ENCODE measurements at places on chromosomes 2 and 18.

GRCh38 chr2:119436993-119437772 is 5.5 kb downstream of the TMEM37 start:
- DNase-seq, result no peak

- no peak for DNase-seq
Observed at GRCh38 chr2:222907790-222908441, 47.1 kb downstream of the ACSL3 start.

- DNase-seq, result no peak
Observed at GRCh38 chr18:13374096-13374467, 155.5 kb downstream of the LDLRAD4 start.

- DNase-seq, result no peak
Observed at GRCh38 chr2:237737196-237737865, 61.2 kb upstream of the RBM44 start.

DNA sequence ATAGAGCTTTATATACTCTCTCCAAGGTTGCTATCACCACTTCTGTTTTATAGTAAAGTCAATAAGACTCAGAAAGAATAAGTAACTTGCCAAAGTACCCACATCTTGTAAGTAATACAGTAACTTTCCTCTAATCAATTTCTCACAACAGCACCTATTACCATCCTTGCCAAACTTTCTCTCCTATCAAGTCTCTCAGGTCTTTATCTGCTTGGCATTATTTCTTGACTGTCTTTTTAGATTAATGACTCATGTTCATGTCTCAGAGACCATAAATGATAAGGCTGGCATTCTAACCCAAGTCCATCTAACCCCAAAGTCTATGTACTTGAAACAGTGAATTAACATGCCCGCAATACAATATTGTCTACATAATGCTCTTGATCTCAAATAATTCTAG is 618.0 kb upstream of the ZEB2 start:
- DNase-seq, result no peak

DNA sequence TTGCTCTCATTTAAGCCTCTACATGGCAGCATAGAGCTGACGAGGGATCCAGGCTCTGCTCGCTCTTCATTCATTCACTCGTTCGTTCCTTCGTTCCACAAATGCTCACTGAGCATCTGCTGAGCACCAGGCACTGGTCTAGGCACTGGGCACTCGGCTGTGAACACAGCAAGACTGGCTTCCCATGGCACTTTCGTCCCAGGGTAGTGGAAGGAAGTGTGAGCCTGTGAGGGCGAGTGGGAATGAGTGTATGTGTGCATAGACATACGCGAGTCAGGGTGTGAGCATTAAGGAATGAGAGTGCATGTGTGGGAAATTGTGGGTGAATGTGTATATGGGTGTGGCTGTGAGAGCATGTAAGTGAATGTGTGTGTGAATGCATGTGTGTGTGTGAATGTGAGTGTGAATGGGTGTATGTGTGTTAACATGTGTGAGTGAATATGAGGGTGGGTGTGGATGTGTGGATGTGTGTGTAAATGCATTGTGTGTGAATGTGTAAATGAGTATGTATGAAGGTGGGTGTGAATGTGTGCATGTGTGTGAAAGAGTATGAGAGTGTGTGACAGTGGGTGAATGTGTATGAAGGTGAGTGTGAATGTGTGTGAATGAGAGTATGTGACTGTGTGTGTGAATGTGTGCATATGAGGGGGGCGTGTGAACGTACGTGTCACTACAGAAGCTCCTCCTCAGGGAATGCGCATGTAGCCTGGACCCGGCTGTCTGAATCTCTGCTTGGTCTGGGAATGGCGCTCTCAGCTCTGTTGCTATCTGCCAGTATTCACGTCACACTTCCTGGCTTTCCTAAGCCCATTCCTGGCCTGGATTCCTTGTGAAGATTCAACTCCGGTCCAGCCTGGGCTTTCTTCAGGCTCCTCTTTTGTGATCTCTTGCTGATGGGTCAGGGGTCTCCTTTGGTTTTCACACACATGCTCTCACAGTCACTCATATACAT is 28.8 kb downstream of the SNORC start:
- DNase-seq, result no peak

DNA sequence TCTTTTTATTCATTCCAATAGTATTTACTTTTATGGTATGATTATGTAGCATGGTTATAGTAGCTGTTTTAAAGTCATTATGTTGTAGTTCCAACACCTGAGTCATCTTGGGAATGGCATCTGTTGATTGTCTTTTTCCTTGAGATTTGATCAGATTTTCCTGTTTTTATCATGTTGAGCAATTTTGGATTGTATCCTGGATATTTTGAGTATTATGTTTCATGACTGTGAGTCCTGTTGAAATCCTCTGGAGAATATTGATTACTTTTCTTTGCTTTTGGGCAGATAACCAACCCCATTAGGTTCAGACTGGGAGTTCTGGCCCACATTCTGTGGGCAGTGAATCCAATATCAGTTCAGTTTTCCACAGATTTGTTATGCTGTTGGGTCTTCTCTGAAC is 163.2 kb upstream of the SPRED2 start:
- no peak for DNase-seq

DNA sequence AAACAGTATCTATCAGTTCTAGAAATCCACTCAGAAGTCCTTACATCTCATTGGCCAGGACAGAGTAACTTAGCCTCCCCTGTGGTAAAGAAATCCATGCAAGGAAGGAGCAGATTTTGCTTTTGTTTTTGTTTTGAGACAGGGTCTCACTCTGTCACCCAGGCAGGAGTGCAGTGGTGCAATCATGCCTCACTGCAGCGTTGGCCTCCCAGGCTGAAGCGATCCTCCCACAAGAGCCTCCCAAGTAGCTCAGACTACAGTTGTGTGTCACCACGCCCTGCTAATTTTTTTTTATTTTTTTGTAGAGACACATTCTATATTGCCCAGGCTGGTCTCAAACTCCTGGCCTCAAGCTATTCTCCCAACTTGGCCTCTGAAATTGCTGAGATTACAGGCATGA is 185.1 kb downstream of the NRP2 start:
- no peak for DNase-seq

- no peak for DNase-seq
Observed at GRCh38 chr18:22018366-22018765, 151.0 kb upstream of the GATA6 start.

- no peak for DNase-seq
Observed at GRCh38 chr2:223230352-223230751, 178.4 kb downstream of the KCNE4 start.

DNA sequence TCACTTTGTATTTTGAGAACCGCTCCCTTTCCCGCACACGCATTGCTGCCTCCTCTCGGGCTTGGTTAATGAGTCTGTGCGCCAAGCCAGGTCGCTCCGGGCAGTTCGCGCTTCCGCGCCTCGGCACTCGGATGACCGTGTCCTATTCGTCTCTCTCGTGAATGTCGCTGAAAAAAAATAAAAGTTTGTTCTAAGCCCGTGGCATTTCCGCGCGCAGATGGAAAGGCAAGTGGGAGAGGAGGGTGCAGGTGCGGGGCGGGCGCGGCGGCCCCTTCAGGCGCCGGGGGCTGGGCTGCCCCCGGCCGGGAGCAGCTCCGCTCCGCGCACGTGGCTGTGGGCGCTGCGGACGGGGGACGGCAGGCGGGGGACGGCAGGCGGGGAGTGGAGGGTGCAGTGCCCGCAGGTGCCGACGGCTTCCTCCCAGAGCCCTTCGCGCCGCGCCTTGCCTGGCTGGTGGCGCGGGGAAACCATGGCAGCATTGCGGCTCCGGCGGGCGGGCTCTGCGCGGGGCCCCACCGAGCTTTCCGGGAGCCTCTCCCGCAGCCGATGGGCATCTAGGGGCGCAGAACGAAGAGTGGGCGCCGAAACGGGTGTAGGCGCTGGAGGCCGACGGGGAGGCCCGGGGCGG is 159.6 kb upstream of the SIX2 start:
- no peak for DNase-seq

DNA sequence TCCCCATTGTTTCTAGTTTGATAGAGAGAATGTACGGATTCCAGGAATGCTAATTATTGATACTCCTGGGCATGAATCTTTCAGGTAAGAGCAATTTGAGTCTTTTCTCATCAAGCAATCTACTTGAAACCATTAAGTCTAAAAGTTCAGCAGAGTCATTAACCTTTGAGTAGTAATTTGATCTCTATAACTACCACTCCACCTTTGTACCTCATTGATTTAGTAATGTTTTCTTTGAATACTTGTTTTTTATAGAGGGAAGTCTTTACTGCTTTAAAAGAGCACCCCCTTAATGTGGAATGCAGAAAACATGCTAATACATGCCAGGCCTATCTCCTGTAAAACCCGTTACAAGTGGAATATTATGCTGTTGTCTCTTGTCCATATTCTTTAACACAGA is 45.0 kb downstream of the EIF5B start:
- DNase-seq, result no peak

DNA sequence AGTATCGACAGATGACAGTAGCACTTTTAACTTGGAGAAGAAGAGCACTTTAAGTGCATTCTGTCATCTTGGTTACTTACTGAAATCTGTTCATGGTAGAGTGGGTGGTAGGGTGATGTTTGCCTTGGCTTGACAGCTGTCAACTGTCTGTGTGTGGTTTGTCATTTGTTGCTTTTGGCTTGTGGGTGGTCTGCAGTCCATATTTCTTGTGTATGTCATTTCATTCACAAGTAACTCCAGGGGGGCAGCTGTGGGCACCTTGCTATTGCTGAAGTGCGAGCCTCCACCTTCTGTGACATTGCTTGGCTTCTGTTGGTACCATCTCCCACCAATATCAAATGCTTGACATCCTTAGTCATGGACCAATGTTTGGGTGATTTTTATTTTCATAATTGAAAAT is 311.6 kb upstream of the NRP2 start:
- DNase-seq, result no peak

DNA sequence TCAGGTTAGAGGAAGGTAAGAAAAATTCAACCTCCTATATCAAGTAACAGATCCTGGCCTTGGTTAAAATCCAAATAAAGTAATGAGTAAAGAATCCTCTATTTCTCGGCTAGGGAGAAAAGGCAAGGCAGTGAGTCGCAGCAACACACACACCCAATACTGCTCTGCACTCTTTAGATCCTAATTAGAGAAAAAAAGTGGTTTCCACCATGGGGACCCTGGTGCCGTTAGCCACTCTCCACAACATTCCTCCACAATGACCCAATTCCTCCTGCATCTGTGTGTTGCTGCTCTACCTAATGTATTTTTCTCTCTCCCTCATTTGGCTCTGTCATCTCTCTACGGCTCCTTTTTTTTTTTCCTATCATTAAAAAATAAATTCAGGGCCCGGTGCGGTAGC is 462.7 kb downstream of the METTL4 start:
- DNase-seq, result no peak

GRCh38 chr2:190947711-190948251 is 66.2 kb downstream of the STAT1 start:
- peak; percentile 39 for DNase-seq

- DNase-seq, result no peak
Observed at GRCh38 chr18:6677086-6677485, 52.4 kb upstream of the ARHGAP28 start.

- no peak for DNase-seq
Observed at GRCh38 chr2:45623098-45623497, 12.0 kb upstream of the SRBD1 start.

GRCh38 chr2:9772999-9773902 is 70.0 kb upstream of the TAF1B start:
- DNase-seq, result no peak

DNA sequence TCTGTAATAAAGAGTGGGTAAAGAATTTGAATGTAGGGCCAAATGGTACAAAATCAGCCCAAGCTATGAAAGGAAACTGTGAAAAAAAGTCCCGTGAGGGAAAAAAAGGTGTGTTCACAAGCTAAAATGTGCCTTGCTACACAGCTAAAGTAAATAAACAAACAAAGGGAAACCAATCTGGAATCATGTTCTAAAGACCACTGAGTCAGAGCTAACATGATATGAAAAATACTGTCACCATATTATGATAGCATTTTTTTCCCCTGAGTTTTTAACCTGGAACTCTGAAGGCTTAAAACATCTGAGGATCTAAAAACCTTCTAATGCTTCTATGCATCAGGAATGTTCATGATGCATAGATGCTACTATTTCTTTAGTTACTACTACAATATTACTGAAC is 58.8 kb downstream of the SCN1A start:
- DNase-seq, result no peak

- DNase-seq, result no peak
Observed at GRCh38 chr2:100796499-100797100, 23.3 kb upstream of the NPAS2 start.

DNA sequence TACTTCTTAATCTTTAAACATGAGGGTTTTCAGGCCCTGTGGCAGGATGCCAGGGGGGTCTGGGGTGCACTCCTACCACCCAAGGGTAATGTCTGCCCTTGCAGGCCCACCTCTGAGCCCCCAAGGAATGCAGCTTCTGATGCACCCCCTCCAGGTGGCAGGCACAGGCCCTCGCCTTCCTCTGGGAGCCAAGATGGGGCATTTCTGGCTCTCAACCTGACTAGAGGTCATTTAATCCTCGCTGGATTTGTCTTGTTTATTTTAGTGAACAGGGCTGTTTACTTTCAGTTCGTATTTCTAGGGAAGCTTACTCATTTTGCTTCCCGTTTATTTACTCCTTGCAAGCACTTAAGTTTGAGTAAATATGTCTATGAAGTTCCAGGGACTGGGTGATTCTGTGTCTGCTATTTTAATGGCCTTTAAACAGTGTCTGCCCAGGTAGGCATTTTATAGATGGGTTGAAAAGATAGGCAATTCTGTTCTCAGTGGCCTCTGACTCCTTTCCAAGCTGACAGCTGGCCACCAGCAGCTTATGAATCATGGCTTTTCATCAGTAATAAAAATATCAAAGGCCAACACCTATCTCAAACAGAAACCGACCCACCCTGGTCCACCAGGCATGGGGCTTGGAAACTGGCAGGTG is 11.1 kb upstream of the DNPEP start:
- no peak for DNase-seq

- no peak for DNase-seq
Observed at GRCh38 chr2:124533226-124533954, 508.3 kb downstream of the CNTNAP5 start.

GRCh38 chr2:57177176-57177575 is 869.4 kb upstream of the VRK2 start:
- no peak for DNase-seq

DNA sequence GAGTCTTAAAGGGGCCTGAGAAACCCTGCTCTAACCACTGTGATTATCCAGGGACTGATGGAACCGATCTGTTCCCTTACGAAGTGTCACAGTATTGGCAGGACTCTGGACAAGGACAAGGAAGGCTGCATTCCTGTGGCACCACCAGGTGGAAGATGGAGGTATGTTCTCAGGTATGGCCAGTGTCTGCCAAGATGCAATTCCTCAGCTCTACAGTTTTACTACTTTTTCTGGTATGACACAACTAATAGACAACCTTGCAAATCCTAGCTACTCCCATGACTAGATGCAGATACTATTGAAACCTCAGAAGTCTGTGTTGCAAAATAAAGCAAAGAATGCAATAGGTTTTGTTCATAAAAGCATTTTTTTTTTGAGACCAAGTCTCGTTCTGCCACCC is 14.6 kb downstream of the RAB31 start:
- no peak for DNase-seq

DNA sequence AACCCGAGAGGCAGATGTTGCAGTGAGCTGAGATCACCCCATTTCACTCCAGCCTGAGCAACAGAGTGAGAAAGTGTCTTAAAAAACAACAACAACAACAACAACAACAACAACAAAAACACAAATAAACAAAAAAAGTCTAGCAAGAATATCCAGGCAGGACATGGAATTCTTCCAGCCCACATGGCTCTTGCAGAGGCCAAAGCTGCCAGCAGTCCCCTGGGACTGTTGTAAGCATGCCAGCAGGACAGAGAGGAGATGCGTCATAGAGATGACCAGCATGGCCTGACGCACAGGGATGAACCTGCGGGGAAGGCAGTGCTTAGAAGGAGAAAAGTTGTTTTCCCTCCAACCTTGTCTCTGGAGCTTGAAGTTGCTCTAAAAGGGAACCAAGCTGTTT is 182.3 kb upstream of the PGAP1 start:
- peak; percentile 22 for DNase-seq

Data from fibroblast of the conjunctiva (primary cell).